ENCODE measurements at places on chromosomes 2 and 18.

- DNase-seq: no peak
Observed at GRCh38 chr2:137321566-137321965, 556.2 kb downstream of the THSD7B start.

DNA sequence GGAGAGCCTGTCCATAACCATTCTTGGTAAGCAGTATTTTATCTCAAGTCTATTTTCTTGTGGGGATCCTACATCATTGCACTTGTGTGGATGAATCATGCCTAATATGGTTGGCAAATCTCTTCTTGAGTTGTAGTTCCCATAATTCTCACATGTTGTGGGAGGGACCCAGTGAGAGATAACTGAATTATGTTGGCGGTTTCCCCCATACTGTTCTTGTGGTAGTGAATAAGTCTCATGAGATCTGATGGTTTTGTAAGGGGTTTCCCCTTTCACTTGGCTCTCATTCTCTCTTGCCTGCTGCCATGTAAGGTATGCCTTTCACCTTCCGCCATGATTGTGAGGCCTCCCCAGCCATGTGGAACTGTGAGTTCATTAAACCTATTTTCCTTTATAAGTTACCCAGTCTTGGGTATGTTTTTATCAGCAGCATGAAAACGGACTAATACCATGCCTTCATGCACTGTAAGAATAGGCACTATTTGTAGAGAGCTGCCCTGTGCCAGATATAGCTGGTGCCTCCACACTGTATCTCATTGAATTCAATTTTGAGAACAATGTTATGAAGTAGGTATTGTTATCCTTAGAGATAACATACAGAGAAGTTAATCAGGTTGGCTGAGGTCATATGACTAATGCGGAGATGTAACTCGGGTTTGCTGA, 148.3 kb downstream of the PLCL1 start:
- DNase-seq: no peak

- DNase-seq: no peak
Observed at GRCh38 chr18:52999633-53000032, 659.6 kb downstream of the DCC start.

- DNase-seq: no peak
Observed at GRCh38 chr2:207334301-207334623, 168.5 kb upstream of the KLF7 start.

- no peak for DNase-seq
Observed at GRCh38 chr2:195674491-195675221, 17.6 kb downstream of the SLC39A10 start.

DNA sequence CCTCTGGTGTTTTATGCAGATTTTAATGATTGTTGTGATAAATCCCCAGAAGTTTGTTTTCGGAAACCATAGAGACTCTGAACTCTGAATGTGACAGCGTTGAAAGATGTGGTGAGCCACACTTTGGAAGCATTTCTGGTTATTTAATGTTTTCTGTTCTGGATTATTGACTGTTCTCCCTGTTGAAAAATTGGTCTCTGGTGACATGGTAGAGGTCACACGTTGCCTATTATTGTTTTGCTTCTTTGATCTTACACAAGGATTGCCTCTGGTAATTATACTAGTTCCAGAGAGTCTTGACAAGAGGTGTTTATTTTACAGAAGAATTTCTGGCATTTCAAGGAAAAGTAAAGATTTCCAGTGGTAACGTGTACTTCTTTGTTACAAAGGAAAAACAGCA, 127.1 kb downstream of the GREB1L start:
- no peak for DNase-seq

DNA sequence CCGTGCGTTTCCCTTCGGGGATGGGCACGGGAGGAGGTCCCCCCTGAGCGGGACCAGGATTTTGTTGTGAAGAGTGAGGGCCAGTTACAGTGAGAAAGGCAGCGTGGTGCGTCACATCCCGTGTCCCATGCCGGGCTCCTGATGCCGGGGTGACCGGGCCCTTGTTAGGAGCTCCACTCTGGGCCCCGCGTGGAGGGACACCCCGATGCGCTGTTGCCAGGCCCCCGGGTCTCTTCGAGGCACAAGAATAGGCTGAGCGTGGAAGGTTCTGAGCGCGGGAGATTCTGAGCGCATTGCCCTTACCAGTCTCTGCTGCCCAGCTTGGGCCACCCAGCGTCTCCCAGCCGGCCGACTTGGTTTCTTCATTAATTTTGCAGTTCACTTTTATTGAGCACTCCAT, 17.6 kb downstream of the CTDP1 start:
- DNase-seq: no peak

DNA sequence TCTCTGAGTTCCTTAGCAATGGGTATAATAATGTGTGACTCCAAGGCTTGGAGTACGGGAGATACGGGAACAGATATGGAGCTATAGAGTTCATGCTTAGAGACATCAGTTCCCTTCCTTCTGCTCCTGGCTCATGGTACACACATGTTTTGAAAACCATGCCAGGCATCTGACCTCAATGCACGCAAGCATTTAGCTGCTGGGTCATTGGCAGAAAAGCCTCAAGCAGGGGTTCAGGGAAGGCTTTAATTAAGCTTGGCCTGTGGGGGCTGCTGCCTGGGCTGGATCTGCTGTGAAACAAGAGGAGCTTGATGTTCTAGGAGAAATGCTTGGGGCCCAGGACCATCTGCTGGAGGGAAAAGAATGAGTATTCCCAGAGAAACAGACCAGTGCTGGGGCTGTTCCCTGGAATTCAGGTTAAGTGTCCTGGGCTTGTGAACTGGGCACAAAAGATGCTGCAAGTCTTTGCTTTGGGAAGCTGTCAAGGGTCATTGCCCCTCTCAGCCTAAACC, 3.2 kb downstream of the ALLC start:
- no peak for DNase-seq

DNA sequence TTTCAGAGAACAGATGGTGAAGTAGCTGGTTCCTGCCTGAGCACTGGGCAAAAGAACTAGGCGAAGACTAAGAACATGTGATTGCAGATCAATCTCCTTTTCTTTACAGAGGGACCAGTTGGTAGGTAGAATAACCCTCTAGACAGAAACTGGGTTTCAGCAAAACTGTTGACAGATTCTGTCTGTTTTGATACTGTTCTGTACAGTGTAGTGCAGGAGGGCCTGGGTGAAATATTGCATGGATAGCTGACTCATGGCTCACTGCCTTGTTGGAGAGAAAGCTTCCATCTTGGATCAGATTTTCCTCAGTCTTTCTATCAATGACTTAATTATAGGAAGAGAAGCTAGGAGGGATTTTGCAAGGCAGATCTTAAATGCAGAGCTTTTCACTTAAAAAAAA, 95.8 kb downstream of the ZNF532 start:
- DNase-seq: no peak

DNA sequence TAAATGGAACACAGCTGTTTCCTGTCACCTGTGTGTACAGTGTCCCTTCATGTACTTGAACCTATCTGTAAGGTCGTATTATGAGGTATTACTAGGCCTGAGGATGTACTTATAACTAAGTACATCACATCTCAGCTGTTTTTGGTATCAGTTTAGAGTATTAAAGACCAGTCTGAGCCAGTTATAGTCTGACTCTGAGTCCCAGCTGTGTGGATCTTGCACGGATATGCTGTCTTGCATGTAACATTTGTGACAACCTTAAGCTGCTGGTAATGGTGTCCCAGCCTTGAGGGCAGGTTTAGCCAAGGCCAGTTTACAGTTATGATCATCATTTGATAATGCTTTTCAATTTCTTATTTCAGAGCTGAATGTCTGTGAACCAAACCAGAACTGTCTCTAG, 496.3 kb downstream of the SLC4A3 start:
- no peak for DNase-seq

DNA sequence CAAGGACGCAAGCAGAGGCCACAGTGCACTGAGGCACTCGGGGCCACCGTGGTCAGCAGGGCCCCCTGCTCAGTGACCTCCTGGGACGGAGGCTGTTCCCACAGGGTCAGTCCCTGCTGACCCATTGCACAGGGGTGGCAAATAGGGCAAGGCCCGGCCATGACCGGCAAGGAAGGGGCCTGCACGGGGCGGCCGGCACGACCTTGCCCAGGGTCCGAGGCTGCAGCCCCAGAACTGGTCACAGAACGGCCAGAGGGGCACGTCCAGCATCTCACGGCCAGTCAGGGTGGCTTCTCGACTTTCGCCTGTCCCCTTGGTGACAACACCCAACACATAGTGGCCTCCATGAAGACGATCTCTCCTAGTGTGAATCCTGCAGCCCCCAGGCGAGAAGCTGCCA, 27.6 kb upstream of the OTOS start:
- no peak for DNase-seq

- DNase-seq: no peak
Observed at GRCh38 chr2:169330555-169331198, 31.7 kb downstream of the LRP2 start.

DNA sequence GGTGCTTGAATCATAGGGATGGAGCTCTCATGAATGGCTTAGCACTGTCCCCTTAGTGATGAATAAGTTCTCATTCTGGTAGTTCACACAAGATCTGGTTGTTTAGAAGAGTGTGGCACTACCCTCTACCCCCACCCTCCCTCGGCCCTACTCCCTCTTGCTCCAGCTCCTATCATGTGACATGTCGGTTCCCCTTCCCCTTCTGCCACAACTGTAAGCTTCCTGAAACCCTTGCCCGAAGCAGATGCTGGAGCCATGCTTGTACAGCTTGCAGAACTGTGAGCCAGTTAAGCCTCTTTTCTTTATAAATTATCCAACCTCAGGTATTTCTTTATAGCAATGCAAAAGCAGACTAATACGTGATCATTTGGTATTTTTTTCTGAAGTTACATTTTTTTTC, 1012.6 kb downstream of the BCL11A start:
- no peak for DNase-seq

DNA sequence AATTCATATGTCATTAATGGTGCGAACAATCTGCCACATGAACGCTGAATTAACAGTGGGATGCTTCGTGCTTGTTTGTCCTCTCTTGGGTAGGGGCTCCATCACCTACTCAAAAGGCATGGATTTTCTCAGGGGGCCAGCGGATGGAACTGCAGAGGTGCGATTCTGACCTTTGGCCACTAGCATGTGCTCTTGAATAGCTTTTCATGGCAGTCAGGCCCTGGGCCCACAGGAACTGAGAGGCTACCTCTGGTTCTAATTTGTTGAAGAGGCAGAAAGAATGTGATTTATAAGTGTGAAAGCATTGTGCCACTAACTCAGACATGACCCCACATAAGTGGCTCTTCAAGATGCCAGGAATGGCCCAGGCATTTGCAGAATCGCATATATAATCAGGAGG, 283.2 kb downstream of the INSIG2 start:
- DNase-seq: no peak

DNA sequence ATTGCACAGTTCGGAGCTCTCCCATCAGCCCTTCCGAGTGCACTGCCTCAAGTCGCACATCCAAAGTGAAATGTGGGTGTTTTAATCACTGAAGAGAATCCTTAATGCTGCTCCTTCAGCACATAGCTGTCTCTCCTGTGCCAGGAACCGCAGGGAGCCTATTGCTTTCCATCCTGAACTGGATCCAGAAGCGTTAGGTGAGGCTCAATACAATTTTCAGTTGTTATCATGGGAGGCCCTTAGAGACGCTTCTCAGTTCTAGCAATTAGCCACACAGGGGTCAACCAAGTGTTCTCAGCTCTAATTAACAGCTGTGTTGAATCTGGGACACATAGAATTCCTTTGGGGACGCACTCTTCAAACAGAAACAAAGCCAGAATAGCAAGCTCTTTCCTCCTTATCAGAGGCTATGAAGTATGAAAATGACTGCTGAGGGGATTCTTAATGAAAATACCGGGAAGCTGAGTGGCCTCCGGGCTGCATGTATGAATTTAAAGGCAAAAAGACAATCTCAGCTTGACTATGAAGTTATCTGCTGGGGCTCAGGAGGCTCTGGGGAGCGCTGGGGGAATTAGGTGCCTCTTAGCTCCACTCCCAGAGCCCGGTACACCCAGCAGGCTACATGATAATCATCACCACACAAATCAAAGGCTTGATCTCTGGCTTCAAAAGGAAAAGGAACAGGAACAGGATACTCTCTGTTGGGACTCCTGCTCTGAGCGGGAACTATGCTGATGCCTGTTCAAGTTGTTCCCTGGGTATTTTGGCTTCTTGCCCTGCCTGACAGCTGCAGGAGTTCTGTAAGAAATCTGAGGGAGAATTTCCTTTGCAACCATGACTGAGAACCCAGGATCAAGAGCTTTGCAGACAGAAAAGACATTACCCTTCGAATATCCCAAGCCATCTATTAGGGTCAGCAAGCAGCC, 55.4 kb upstream of the NCOA1 start:
- DNase-seq: no peak

DNA sequence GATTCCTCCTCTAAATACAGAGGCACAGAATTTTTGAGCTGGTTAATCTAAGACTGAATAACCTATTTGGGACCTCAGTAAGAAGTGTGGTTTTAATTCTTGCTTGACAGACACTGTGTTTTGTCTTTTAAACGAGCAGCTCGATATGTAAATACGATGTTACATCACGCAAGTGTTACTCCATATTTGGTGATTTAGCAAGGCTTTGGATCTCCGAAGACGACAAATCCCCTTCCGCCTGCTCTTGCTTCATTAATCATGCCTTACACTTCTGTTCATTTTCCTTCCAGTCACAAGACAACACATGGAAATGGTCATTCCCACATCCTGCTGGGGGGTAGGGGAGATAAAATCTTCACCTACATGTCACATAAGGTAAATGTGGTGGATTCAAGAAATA, 9.4 kb downstream of the BCL11A start:
- no peak for DNase-seq

- no peak for DNase-seq
Observed at GRCh38 chr2:145288650-145289496, 769.0 kb upstream of the ZEB2 start.

- no peak for DNase-seq
Observed at GRCh38 chr2:8116661-8117060, 565.2 kb upstream of the ID2 start.

GRCh38 chr2:188629753-188630527, 338.3 kb downstream of the GULP1 start:
- DNase-seq: no peak

DNA sequence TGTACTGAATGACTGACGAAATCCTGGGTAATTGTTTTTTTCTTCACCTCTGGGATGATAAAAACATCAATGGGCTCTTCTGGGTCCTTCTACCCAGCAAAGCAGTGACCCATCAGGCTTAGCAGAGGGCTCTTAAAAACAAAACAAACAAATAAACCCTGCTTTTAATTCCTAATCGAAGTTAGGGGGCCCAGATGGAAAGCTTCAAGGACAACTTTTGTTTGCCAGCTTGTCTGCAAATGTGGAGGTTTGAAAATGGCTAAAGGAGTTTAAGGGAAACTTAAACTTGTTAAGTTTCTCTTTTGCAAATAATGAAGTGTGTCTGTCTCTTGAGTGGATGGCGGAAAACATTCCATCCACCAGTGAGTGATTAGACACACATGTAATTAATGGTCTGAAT, 327.2 kb downstream of the SATB2 start:
- DNase-seq: no peak

DNA sequence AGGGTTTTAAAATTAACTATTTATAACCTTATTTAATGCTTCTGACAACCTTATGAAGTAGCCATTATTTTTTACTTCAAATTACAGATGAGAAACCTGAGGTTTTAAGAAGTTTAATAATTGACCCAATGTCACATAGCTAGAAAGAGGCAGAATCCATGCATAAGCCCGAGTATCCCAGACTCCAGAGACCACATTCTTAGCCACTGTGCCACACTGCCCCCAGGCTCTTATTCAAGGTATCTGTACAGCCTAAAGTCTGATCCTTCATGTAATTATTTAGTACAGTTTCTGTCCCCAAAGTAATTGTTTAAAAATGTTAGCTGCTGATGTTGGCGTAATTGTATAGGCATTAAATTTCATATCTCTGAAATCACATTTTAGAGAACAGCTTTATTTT, 124.7 kb upstream of the LRRTM1 start:
- no peak for DNase-seq

GRCh38 chr2:226270285-226271058, 529.1 kb downstream of the IRS1 start:
- DNase-seq: no peak

- no peak for DNase-seq
Observed at GRCh38 chr2:216888081-216888480, 28.2 kb upstream of the TNP1 start.

All from activated naive CD4-positive, alpha-beta T cell (primary cell).